ENCODE measurements at places on chromosomes 5 and 9. TPM values are rescaled to one million over a fixed set of nuclear protein-coding genes. Genes with fewer than 3 reads are reported as not detected.

DNA sequence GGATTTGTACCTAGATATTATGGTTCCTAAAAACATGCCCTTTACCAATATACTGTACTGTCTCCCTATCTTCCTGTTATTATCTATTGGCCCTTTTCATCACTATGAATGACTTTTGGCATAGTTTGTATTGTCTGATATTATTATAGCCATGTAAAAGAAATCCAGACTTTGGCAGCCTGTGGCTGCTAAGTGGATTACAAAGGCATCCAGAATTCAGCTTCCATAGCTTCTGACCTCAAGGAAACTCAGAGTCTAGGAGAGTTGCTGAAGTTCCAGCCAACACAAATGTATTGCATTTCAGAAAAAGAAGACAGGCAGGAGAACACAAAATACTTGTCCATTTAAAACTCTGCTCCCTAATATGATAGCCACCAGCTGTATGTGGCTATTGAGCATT lies 319.2 kb upstream of the MPDZ start:
- DNase-seq, result no peak

Gene TAF1L
- total RNA-seq, result not detected

DNA sequence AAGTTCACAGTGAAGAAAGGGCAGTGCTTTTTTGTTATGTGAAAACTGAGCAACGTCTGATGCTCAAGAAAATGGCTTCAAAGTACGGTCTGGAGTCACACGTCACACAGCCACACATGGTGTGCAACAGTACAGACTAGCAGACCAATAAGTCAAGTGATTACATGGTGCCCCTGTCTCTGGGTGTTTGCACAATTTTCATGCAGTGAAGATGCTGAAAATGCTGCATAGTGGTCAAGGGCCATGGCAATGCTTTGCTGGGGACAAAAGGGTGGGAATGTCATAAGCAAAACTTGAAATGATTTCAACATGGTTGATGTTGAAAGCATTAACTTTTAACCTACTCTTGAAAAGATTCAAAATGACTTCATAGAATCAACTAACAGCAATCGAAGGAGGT lies 231.2 kb downstream of the EBF1 start:
- no peak for DNase-seq

DNA sequence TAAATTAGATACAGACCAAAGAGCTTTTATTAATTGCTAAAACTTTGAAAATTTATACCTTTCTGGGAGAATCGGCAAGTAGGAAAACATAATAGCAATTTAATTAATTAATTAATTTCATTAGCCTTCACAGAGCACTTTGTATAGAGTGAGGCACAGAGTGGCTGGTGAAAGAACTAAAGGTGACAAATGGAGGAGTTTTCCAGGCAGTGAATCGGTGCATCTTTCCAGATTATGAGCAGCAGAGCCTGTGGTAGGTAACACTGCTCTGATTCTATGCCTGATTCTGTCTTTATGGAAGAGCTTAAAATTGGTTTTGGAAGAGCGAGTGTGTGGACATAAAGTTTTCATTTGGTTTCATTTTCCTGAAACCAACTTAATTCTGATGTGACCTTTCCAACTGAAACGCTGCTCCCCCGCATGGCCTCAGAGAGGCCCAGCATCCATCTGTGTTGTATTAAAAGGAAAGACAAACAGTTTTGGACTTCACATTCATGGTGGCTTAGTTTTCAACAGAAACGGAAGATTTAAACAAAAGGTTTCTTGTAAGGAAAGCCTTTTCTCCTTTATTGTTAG lies 188.9 kb upstream of the RPS23 start:
- DNase-seq, result no peak

DNA sequence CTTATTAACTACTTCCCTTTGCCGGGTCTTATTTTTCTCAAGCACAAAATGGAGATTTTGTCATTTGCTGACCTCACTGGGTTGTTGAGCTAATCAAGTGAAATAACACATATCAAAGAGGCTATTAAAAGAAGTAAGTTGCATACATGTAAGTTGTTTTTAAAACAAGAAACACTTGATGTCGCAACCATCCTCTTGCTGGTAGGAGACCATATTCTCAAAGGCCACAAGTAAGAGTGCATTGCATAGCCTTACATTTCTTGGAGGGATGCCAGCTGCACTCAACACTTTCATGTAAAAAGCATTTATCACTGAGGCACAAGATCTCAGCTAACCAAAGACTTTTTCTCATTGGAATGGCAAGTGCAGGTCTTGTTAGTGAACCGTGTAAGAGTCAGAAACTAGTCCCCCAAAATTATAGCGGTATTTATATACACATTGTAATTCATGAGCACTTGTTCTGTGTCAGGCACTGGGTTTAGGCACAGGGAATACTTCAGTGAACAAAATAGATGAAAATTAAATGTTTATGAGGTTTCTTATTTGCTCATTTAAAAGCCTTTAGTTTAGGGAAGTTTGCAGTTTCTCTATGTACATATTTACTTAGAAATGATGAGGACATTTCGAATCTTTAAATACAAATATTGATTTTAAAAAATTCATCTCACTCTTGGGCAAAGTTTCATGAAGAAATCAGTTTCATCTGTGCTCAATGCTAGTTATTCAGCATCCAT lies 72.0 kb downstream of the ZFAND5 start:
- DNase-seq, result no peak

Gene LCP2
- 2.0 TPM for total RNA-seq

- DNase-seq, result no peak
These were observed 104.0 kb upstream of the ALDH1B1 start for GRCh38 chr9:38288502-38288901.

Gene CER1
- not detected for total RNA-seq

DNA sequence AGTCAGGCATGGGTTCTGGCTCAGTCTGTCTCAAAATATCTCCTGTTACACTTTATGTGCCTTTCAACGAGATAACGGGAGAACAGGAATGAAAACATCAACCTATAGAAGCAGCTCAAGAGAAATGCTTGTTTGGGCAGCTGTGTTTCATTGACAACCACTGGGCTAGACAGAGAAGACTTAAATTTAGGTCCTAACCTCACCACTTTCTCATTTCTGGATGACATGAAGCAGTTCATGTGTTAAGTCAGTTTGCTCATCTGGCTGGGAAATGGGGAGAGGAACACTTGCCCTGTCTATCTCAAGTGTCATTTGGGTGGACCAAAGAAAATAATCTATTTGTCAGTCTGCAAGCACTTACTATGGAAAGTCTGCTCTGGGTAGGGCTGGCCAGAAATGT lies 66.7 kb upstream of the PCA3 start:
- DNase-seq, result no peak

GRCh38 chr5:134149571-134150303 lies 27.0 kb downstream of the SKP1 start:
- no peak for DNase-seq

DNA sequence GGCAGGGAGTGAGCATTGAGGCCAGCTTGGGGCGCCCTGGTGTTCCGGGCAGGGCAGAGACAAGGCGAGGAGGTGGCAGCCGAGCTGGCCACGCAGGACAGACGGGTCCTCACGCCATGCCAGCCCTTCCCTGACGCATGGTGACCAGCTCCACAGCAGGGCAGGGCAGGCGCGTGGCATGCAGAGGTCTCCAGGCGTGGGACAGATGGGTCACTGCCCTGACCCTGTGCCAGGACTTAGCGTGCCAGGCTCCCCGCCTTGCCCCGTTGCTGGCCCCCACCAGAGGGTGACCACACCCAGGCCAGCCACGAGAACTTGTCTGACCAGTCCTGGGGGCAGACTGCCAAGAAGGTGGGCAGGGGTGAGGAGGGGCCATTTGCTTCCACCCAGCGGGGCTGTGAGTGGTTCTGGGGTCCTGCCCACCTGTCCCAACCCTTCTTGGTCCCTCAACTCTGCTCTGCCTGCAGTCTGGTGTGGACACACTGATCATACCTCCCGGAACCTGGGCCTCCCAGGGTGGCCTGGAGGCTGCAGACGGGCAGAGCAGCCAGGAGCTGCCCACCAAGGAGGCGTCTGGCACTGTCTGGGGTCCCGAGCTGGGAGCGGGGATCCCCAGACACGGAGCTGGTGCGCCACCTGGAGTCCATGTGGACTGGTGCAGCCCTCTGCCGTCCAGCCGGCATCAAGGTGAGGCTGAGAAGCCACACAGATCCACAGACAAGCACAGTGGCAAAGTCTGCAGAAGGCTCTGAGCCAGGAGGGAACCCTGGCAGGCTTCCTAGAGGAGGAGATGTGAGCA lies at the start of gene RNF224:
Gene RNF224 (plus strand): TSS at position 449 of the 799 bp plus-strand sequence. CDS start 834 bp downstream, outside the sequence.
- peak; percentile 93 for DNase-seq

- no peak for DNase-seq
These were observed 2.5 kb downstream of the KDM3B start for GRCh38 chr5:138354926-138355378.

All from pancreas (tissue), 10 donors.